ENCODE measurements at places on chromosomes 4 and X.

DNA sequence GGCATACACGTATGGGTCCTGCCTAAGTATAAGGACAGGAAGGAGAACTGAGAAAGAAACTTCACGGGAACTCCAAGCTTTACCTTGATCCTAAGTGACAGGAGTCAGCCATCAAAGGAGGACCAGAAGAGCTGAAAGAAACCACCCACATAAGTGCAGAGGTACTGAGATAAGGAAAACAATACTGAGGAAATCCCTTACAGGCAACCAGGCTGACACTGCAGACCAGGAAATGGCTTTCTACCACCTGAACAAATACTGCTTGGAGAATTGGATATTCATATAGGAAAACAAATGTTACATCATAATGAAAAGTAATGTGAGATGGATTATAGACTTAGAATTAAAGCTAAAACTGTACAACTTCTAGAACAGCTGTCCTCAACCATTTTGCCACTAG lies 127.0 kb downstream of the IL15 start:
- DNase-seq, result no peak

DNA sequence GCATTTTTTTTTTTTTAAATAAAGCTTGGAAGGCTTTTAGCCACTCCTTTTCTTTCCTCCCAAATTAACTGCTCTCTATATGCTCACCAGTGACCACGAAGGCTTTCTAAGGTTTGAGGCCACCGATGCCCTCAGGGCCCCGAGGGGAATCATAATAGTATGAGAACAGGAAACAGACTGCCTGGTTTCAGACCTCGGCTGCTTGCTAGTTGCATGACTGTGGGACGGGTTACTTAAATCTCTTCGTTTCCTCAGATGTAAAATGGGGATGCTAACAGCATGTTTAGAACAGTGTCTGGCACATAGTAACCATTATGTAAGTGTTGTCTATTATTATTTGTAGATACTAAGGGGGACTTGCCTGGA lies 3.6 kb downstream of the LINC00632 start:
- DNase-seq, result no peak

- no peak for DNase-seq
Observed at GRCh38 chr4:155322782-155323181, 54.0 kb downstream of the MAP9 start.

DNA sequence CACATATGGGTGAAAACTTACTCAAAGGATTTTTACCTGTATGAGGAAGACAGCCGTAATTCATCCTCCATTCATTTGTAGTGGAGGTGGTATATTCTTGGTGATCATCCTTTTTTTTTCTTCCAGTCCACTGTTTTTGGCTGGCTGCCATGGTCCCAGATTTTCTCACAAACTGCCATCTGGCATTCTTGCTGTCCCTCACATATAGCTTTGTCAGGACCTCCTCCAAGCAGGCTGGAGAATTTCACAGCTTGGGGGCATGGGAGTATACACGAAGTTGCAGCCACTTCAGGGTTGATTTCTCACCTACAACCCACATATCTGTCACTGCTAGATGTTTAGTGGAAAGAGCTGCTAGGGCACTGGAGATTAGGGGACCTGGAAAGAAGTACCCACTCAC lies 401.0 kb downstream of the IL1RAPL1 start:
- no peak for DNase-seq

DNA sequence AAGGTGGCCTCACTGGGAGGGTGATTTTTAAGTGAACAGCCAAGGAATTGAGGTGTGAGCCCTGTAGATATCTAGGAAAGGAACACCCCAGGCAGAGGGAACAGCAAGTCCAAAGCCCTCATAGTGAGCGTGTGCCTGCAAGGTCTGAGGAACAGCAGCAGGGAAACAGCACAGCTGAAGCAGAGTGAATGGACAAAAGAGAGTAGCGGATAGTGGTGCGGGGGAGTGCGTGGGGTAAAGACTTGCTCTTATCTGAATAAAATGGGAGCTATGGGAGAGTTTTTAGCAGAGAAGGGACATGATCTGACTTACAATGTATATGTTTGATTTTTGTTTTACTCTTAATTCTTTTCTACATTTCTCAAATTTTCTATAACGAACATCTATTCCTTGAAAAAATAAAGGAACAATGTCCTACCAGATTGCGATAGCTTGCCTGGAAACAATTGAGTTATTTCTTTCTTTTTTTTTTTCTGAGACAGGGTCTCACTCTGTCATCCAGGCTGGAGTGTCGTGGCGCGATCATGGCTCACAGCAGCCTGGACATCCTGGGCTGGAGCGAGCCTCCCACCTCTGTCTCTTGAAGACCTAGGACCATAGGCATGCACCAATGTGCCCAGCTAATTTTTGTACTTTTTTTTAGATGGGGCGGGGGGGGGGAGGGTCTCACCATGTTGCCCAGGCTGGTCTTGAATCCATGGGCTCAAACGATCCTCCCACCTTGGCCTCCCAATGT lies 19.5 kb upstream of the HADH start:
- DNase-seq, result no peak

- no peak for DNase-seq
Observed at GRCh38 chr4:94536649-94537469, 85.1 kb downstream of the PDLIM5 start.

DNA sequence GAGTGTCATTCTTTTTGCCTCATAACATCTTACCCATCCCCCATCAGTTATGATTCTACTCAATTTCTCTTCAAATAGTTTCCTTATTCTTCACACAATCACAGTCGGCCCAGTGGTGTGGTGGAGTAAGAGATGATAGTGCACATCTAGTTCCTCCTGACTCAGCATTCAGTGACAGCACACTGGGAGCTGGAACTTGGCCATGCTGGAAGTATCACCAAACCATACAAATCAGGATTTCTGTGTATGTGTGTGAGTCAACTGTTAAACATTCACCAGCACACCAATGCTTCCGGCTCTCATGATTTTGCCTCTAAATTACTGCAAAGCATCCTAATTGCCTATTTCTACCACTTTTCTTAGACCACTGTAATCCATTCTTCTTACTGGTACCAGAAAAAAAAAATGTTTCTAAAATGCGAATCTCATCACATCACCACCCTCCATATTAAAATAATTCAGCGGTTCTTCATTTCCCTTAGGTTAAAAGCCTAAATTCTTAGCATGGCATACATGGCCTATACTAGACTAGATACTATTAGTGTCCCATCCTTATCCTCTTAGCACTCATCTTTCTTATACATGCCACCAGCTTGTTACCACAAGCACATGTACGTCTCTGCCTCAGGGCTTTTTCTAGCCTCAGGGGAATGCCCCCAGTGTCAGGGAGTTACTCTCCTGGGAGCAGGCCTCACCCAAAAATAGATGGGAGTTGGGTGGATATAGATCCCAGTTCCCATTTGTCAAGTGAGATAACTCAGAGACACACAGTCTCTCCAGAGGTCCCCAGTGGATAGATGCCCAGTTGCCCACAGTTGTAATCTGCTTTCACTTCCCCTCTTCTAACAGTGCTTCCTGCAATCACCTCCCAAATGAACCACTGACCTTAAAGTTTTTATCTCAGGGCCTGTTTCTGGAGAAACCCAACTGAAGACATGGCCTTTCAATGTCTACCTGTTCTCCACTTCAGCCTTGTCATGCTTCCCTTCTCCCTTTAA lies 49.2 kb upstream of the DDX53 start:
- DNase-seq, result no peak

- DNase-seq, result no peak
Observed at GRCh38 chr4:72390409-72390808, 178.6 kb downstream of the ADAMTS3 start.

DNA sequence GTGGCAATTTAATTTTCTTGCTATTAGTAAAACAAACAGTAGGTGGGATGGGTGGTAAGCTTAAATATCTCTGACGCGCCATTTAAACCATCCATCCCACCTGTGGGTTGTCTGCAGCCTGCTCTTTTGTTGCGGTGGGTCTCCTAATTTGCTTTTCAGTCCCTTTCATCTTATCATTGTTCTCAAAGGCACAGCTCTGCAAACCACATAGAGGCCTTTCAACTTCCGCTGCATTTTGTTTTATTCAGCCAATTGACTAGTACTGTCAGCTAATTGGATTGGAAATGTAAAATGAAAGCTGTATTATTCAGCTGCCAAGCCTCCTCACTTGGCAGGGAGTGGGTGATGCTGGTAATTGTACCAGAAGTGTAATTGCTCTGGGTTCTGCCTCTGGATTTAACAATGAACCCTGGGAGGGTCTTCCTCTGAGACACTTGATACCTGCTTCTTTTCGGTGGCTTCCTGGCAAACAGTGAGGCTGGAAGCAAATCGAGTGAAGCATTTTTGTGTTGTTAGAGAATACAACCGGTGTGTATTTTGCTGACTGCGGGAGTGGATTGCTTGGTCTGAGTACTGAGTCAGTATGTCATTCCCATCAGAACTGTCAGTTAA lies 165.6 kb downstream of the FRAS1 start:
- DNase-seq, result peak; percentile 62

DNA sequence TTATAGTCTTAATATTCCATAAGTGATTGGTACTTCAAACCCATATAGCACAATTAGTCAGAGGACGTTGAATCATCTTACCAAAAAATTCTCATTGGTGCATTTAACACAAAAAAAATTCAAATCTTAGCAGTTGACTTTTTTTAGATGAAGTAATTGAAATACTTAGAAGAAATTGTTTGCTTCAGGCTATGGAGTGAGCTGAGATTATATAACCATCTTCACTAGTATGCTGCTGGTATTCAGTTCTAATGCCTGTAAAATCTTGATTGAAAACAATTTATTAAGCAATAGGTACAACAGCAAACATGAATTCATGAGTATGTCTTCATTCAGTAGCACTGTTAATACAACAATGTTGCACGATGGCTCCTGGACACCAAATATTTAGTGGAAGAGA lies 250.0 kb downstream of the GPM6A start:
- no peak for DNase-seq

DNA sequence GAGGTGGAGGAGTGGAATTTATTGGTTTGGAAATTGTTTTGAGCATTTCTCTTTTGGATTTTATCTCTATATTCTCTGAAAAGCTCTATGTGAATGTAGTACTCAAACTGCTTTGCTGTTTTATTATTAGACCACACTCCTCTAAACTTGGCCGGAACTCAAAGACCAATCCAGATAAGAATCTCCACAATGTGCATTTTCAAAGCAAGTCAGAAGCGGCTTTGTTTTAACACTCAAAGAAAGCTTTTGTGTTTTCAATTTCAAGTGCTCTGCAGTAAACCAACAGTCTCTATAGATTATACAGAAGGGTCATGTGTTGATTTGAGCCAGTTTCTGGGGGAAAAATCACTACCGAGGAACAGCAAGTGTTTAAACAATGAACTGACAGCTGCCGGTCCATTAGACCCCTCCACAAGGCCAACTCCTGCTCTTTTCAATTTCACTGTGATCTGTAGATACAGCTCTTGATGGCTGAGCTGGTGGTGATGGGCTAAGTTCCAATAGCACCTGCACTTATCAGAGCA lies 79.4 kb downstream of the FTHL17 start:
- no peak for DNase-seq

DNA sequence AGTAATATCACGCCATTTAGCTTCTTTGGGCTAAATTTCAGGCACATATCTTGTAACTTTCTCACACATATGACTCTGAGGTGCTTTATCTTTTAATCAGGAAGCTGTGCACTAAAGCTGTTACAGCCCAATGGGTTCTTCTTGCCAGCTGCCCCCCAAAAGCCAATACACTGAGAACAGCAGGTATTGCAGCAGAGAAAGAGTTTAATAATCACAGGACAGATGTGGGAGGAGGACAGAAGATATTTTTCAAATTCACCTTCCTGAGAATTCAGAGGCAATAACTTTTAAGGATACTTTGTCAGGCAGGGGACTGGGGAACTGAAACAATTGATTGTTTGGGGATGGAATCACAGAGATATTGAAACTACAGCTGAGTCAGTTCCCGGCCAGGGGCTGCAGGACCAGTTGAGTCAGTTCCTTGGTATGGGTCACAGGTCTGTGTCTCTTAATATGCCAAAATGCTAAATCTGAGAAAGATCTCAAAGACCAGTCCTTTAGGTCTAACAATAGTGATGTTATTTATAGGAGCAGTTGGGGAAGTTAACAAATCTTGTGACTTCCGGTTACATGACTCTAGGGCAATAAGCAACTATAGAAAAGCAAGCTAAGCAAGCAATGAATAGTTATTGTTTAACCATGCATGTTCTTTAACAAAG lies 28.1 kb downstream of the DDIT4L start:
- DNase-seq, result no peak

DNA sequence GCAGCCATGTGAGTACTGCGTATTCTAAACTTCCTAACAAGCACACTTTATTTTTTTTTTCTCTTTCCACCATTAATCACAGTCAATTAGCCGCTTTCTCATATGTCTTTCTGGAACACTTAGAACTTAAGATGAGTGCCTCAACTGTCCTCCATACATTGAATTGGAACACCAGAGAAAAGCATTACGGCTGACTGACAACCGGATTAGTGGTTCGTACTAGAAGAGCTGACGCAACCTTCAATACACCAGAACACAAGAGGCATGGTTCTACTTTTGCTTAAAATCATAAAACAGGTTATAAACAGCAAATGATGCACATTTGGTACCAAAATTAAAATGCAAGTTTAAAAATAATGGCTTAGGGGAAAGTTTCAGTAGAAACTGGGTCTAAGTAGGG lies 3.3 kb downstream of the TMEM47 start:
- no peak for DNase-seq

GRCh38 chrX:55057675-55058249 lies 17.1 kb upstream of the PAGE2B start:
- no peak for DNase-seq

GRCh38 chr4:80413086-80413485 lies 77.6 kb downstream of the CFAP299 start:
- no peak for DNase-seq

DNA sequence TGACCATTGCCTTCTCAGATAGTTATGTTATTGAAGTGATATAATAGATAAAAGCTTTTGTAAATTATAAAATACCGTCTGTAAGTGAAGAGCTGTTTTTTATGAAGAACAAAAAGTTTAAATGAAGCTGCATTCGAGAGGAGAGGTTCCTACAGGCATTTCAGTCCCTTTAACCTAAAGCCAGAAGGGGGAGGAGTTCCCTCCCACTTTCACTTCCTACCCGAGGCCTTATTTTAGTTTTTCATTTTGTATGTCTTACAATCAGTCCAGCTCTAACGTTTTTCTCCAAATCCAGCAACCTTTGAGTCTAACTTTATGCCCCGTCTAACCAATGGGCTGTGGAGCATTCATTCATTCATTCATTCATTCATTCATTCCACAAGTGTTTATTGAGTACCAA lies 16.5 kb upstream of the SOX3 start:
- no peak for DNase-seq

GRCh38 chr4:128307123-128307571 lies 19.5 kb upstream of the PGRMC2 start:
- DNase-seq, result no peak

- no peak for DNase-seq
Observed at GRCh38 chrX:13694359-13694758, 5.4 kb downstream of the RAB9A start.
